ENCODE measurements at places on chromosomes 1 and 21.

GRCh38 chr1:43035821-43036741 lies 77.4 kb upstream of the SLC2A1 start:
- no peak for DNase-seq

DNA sequence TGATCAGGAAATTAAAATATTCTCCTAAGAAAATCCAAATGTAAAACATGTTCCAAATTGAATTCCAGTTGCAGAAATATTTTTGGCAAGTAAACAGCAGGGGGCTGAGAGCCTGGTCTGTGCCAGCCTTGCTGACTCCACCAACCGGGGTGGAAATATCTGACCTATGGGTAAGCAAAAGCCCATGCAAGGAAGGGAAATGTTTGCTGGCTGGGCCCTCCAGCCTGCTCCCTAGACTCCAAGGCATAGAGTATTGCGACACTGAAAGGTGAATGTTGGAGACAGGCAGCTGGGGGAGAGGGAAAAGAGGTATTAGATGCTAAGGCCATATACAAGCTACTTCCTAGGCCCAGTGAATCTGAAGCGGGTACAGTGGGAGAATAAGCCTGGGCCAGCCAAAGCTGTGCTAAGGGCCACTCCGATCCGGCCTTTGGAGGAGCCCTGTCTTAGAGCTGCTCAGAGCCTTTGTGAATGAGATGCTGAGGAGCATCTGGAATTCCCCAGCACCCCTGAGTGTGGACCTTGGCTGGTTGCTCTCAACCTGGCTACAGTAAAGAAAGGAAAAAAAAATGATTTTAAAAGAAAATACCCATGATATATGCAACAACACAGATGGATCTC lies 24.9 kb upstream of the ATP1B1 start:
- no peak for DNase-seq

GRCh38 chr1:74467786-74468377 lies 44.5 kb downstream of the LRRC53 start:
- DNase-seq = no peak

DNA sequence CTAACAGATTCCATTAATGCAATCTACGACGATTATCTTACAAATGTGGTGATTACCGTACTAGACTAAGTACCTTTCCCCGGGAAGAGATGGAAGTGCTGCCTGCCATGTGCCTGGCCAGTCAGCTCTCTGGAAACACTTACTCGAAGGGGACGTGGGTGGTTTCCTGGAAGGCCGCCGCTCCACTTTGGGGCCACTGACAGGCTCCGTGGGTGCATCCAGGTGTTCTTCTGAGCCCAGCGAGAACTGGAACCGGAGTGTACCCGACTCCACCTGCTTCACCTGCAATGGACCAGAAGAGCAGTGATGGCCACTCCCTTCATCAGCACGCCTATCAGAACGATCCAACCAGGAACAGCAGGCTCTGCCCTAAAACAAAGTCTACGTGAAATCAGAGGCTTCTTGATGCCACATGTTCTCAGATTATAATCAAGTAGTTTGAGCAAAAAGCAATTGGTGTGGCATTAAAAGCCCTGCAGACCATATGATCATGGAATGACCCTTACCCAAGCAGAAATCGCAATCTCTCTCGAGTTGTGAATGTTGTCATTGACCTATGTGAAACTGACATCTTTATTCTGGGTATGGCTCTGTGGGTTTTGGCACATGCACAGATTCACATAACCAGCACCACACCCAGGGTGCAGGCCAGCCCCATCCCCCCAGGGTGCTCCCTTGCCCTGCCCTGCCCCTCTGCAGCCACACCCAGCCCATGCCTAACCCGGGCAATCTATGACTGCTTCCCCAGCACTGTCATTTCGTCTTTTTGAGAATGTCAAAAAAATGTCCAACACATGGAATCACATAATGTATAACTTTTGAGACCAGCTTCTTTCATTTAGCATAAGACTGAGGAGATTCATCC lies 64.5 kb downstream of the NPHP4 start:
- DNase-seq = no peak

GRCh38 chr1:59285691-59286090 lies 11.2 kb upstream of the FGGY start:
- no peak for DNase-seq

DNA sequence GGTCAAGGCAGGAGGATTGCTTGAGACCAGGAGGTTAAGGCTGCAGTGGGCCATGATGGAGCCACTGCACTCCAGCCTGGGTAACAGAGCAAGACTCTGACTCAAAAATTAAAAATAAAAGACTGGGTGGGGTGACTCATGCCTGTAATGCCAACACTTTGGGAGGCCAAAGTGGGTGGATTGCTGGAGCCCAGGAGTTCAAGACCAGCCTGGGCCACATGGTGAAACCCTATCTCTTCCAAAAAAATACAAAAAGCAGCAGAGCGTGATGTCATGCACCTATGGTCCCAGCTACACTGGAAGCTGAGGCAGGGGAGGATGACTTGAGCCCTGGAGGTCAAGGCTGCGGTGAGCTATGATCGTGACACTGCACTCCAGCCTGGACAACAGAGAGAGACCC lies 44.4 kb upstream of the COX20 start:
- DNase-seq = no peak
